ENCODE measurements at places on chromosomes 2 and 18.

DNA sequence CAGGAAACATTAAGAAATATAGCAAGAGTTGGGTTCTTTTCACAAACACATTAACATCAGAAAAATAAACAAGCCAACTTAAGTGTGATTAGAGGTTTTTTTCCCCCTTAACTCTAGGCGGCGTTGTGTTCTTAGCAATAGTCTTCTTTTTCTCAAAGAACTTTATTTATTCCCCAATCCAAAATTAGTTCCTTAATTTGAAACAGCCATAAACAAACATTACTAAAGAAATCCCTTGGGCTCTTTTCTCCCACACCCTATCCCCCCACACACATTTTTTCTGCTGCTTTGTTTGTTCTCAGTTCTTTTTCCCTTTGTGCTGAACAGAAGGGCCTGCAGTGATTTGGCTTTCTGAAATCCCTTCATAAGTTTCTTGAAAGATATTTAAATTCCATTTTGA lies 13.2 kb upstream of the MYO1B start:
- no peak for DNase-seq

- no peak for DNase-seq
Observed at GRCh38 chr2:221426929-221427328, 145.2 kb downstream of the EPHA4 start.

DNA sequence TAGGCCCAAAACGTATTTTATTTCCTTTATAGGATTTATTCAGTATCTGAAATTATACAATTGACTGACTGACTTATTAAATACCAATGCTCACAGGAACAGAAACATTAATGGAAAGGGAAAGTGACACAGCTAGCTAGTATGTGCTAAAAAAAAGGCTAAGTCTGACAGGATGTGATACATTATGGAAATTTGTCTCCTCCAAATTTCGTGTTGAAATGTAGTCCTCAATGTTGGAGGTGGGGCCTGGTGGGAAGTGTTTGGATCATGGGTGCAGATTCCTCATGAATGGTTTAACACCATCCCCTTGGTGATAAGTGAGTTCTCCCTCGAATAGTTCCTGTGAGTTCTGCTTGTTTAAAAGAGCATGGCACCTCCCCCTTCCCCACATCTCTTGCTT lies 70.6 kb upstream of the WDR75 start:
- no peak for DNase-seq

- DNase-seq: no peak
Observed at GRCh38 chr2:50443868-50444630, 587.9 kb downstream of the NRXN1 start.

GRCh38 chr18:55900380-55900779 lies 312.4 kb upstream of the TCF4 start:
- no peak for DNase-seq

DNA sequence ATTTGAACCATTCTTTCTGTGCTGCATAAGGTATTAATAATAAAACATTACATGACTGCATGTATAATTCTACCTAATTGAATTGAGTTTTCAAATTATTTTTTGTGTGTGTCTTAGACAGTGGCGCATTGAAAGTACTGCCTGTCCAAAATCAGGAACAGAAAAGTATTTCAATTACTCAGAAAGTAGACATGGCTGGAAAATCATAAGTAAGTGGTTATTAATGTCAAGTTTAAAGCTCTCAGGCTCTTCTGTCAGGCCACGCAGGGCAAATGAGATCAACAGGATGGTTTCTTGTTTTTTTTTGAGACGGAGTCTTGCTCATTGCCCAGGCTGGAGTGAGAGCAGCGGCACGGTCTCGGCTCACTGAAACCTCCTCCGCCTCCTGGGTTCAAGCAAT lies 32.4 kb upstream of the DARS1 start:
- no peak for DNase-seq

DNA sequence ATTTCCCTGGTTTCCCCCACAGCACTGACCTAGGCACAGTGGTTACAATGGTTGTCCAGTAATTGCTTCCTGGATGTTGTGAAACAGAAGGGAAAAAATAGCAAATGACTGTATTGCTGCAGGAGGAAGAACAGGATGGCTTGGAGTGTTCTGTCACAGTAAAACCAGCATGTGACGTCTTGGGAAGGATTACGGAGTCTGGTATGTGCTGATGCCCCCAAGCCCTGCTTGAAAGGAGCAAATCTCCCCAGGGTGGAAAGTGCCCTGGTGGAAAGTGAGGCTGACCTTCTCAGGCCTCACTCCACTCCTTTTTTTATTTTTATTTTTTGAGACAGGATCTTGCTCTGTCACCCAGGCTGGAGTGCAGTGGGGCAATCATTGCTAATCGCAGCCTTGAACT lies 7.8 kb downstream of the RAB11FIP5 start:
- DNase-seq: no peak

- no peak for DNase-seq
Observed at GRCh38 chr2:30527411-30527810, 80.4 kb downstream of the LCLAT1 start.

DNA sequence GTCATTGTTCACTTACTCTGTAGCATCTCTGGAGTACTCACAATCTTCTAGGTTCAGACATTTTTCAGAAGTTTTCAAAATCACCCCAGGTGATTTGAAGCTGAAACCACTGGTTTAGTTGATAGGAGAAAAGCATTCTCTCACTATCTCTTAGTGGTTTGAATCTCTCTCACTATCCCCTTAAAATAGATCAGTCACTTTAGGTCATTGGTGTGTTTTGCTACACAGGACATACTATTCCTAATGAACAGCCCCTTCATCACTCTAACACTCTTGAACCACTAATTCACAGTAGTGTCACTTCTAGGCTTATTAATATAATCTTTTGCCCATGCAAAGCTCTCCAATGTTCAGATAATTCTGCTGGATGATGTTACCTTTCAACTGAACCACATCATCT lies 34.5 kb downstream of the LYPD6 start:
- DNase-seq: no peak

GRCh38 chr2:128472789-128473174 lies 154.1 kb upstream of the HS6ST1 start:
- DNase-seq: no peak

DNA sequence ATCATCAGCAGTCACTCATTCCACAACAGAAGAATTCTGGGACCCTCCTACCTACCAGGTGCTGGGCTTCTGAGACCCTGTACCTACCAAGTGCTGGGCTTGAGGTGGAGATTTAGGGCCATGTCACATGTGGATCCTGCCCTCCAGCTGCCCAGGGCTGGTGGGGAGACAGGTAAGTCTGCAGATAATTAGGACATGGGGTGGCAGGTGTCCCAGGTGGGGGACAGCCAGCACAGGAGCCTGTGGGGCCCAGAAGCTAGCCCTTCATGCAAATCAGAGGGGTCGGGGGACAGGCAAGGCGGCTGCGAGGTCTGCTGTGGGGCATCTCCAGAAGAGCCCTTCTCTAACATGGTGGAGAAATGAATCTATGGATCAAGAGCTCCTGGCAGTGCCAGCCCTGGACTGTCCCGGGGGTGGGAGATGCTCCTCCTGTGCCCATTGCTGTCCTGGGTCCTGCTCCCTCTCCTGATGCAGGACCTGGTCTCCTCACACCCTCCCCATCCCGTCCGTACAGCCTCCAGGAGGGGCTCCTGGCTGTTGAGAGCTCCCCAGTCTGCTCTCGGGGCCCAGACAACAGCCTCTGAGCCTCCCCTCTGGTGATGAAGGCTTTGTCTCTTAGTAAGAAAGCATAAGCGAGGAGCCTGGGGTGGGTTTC lies 106.3 kb upstream of the GLI2 start:
- DNase-seq: no peak

DNA sequence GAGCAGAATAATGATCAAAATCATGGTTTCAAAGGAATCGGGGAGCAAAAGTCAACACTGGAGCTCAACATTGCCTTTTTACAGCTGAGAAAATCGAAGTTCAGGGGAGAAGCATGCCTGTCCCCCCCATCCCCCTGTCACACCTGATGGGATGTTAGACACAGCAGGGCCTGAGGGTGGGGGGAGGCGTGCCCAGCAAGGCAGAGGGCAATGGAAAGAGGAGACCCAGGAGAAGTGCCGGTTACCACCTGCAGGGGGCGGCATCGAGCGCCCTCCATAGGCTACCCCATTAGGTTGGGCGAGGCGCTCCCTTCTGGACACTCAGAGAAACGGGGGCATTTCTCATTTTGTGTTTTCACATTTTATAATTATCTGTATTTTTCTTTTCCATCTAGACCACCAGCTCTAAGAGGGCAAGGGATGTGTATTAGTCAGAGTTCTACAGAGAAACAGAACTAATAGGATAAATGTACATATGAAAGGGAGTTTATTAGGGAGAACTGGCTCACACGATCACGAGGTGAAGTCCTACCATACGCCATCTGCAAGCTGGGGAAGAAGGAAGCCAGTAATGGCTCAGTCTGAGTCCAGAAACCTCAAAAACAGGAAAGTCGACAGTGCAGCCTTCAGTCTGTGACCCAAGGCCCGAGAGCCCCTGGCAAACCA lies 271.3 kb downstream of the LRATD1 start:
- no peak for DNase-seq

DNA sequence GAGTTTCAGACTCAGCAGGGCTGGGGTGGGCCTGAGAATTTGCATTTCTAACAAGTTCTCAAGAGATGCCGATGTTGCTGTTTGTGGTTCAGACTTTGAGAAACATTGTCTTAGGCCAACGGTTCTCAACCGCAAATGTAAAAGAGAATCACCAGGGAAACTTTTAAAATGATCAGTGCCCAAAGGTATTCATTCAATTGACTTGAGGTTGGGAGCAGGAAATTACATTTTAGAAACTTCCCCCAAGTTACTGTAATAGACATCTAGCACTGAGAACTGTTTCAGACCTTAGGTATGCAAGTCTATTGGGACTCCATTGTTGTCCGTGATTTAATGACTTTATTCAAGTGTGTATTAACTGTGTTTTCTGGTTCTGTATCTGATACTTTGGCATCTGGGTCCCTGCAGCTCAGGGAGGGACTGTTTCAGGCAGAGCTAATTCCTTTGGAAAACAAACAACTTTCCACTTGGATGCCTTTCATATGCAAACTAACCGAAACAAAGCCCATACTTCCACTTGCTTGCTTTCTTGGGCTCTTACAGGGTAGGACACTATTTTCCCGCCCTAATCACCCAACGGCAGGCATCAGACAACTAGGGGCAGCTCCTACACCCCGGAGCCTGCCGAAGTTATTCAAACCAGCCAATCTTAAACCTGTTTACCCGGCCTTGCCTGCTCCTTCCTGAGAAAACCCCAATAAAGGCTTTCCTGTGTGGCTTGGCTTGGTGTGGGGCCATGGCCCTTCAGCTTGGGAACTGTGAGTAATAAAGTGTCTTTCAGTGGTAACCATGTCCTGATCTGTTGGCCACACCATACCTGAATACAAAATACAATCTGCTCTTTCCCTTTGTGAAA lies 97.6 kb downstream of the POLE4 start:
- no peak for DNase-seq

GRCh38 chr2:241134711-241135110 lies 14.6 kb downstream of the PASK start:
- DNase-seq: no peak

GRCh38 chr2:26687328-26687727 lies 5.2 kb upstream of the KCNK3 start:
- no peak for DNase-seq

- no peak for DNase-seq
Observed at GRCh38 chr2:96520697-96521096, 15.5 kb upstream of the NEURL3 start.

DNA sequence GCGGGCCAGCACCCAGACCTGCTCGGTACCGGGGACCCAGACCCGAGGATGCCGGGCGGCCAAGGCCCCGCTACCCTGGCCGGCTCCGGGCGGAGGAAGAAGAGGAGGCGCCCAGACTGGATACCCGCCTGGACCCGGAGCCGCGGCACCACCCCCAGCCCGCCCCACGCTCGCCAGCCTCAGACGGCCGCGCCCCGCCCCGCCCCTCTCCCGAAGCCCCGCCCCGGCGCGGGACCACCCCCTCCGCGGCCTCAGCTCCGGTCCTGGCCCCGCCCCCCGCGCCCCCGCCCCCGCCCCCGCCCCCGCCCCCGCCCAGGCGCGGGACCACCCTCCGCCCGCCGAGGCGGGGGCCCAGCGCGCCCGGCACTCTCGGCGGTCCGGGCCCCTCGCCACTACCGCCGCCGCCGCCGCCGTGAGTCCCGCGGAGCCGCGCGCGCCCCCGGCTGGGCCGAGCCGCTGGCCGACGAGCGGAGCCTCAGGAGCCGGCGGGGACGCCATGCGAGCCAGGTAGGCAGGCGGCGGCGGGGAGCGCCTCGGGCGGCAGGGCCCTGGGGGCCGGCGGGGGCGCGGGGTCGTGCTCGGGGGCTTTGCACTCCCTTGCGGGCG lies at the start of gene SH3BP4:
Gene SH3BP4, plus strand, starts transcription at position 354 of the 606 bp plus-strand sequence. CDS start 82,986 bp downstream, outside the sequence.
- peak; percentile 88 for DNase-seq

DNA sequence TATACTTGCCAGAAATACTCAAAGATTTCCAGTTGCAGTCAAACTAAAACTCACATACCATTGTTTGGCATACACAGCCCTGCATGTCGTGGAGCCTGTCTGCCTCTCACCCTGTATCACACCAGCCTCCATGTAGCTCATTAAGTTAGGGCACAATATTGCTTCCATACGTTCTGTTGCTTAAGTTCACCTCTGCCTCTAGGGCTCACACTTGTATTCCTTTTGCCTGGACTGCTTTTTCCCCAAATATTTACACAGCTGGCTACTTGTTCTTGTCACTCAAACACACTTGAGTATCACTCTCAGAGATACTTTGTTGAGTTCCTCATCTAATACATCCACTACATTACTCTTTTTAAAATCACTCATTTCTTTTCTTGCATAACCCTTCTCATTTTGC lies 83.1 kb downstream of the PTH2R start:
- no peak for DNase-seq

DNA sequence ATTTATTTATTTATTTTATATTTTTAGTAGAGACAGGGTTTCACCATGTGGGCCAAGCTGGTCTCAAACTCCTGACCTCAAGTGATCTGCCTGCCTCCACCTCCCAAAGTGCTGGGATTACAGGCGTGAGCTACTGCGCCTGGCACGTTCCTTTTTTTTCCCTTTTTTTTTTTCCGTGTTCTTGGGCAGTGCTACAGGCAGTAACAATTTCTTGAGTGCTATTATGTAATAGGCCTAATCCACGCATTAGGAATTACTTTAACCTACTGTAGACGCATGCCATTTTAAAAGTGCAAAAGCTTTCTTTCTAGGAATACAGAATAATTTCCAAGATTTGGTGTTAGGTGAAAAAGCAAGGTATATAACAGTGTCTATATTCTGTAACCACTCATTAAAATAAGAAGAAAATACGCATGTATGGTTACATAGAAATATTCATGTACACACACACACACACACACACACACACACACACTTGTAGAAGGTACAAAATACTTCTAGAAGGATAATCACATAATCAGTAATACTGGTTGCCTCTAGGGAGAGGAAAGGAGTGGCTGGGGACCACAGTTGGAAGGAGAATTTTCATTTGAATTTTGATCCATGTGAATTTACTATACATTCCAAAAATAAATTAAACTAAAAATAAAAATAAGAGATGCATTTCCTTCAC lies 92.3 kb downstream of the METTL8 start:
- DNase-seq: no peak

GRCh38 chr2:218343591-218343990 lies 13.1 kb upstream of the CATIP start:
- no peak for DNase-seq

- no peak for DNase-seq
Observed at GRCh38 chr2:21599417-21599816, 475.6 kb downstream of the TDRD15 start.

- DNase-seq: peak; percentile 13
Observed at GRCh38 chr18:79410731-79411613, 15.2 kb downstream of the NFATC1 start.
